T1000 (cell line): ENCODE measurements at places on chromosomes 12 and 14.

GRCh38 chr12:57893431-57894353 lies 47.2 kb upstream of the CTDSP2 start:
- peak; percentile 58 for DNase-seq

- DNase-seq, result no peak
These were observed 680.9 kb downstream of the TMEM121 start for GRCh38 chr14:106207316-106207715.

- DNase-seq, result no peak
These were observed 33.5 kb upstream of the KCNA5 start for GRCh38 chr12:5010151-5010550.

GRCh38 chr12:22467190-22467589 lies 77.2 kb downstream of the C2CD5 start:
- no peak for DNase-seq

- DNase-seq, result no peak
These were observed 3.8 kb downstream of the EXOC3L4 start for GRCh38 chr14:103097994-103098957.

DNA sequence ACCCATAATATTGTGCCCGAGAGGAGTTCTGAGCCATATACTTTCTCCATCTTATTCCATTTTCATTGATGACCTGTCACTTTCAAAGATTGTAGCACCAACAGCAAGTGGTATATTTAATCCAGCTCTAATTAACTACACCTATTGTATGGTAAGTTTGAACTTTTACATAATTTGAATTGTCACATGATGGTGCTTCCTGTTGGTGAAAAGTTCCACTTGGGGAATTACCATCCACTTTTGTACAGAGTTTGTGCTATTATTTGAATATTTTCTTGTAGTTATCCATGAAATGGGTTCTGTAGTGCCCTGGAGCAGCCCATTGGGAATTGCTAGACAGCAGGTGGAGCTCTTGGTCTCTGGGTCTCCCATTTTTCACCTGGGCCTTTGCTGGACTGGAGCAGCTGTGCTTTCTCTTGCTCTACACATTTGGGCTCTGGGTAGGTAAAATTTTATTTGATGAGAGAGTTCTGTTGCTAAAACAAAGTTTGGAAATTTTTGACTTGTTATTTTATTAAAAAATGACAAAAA lies 3.0 kb downstream of the SMCO3 start:
- DNase-seq, result no peak
